Adrenal gland (tissue), 19 donors: ENCODE measurements at places on chromosomes 3 and 15. TPM values are rescaled to one million over a fixed set of nuclear protein-coding genes. Genes with fewer than 3 reads are reported as not detected.

The FBXO45 gene
- 8.1 TPM for polyA plus RNA-seq

The UNC13C gene
- not detected for polyA plus RNA-seq

The SCAANT1 gene
- polyA plus RNA-seq = not detected

The NRROS gene
- 1.2 TPM for polyA plus RNA-seq

The LDHAL6B gene
- polyA plus RNA-seq = not detected

The FGD5 gene
- polyA plus RNA-seq = 9.3 TPM

The UROC1 gene
- 0.04 TPM for polyA plus RNA-seq

The LSG1 gene
- polyA plus RNA-seq = 46.1 TPM

The LRRC31 gene
- not detected for polyA plus RNA-seq

The CASR gene
- not detected for polyA plus RNA-seq

The EHHADH gene
- polyA plus RNA-seq = 3.1 TPM

The TLR9 gene
- 0.34 TPM for polyA plus RNA-seq

The NR2C2 gene
- polyA plus RNA-seq = 8.9 TPM

The OR5K2 gene
- polyA plus RNA-seq = not detected

The ADGRG7 gene
- not detected for polyA plus RNA-seq

The B3GNT5 gene
- polyA plus RNA-seq = 2.6 TPM

The ATP13A5 gene
- polyA plus RNA-seq = not detected

The EEF1AKMT4 gene
- polyA plus RNA-seq = 6.6 TPM

The SERINC4 gene
- polyA plus RNA-seq = 0.30 TPM

The LMAN1L gene
- polyA plus RNA-seq = 12.5 TPM

The C2CD4A gene
- 0.10 TPM for polyA plus RNA-seq

The REC114 gene
- polyA plus RNA-seq = not detected

The DPPA2 gene
- polyA plus RNA-seq = not detected

The SPINK8 gene
- polyA plus RNA-seq = not detected

The TRIM42 gene
- not detected for polyA plus RNA-seq

The ARIH1 gene
- polyA plus RNA-seq = 68.3 TPM

The NDUFB5 gene
- 240 TPM for polyA plus RNA-seq

The SLC22A14 gene
- 0.32 TPM for polyA plus RNA-seq

The PRSS50 gene
- polyA plus RNA-seq = 0.20 TPM

The AP2M1 gene
- polyA plus RNA-seq = 362 TPM

The DGKG gene
- polyA plus RNA-seq = 2.9 TPM

The ZNF620 gene
- polyA plus RNA-seq = 2.5 TPM

The GUCA1C gene
- not detected for polyA plus RNA-seq

The NCK1 gene
- polyA plus RNA-seq = 10.1 TPM

The RETNLB gene
- polyA plus RNA-seq = not detected

The TRAT1 gene
- 0.16 TPM for polyA plus RNA-seq

The PLSCR5 gene
- not detected for polyA plus RNA-seq

The EAF1 gene
- 4.6 TPM for polyA plus RNA-seq

The ZIC1 gene
- polyA plus RNA-seq = not detected

The MESP1 gene
- 11.7 TPM for polyA plus RNA-seq

The HIGD2B gene
- polyA plus RNA-seq = not detected

The DHX30 gene
- 63.9 TPM for polyA plus RNA-seq

The CPLX3 gene
- polyA plus RNA-seq = 24.0 TPM

The MAP6D1 gene
- not detected for polyA plus RNA-seq

The IMPG2 gene
- 0.16 TPM for polyA plus RNA-seq

The ZKSCAN7 gene
- 1.9 TPM for polyA plus RNA-seq
